ENCODE measurements at places on chromosomes 1 and 21.

DNA sequence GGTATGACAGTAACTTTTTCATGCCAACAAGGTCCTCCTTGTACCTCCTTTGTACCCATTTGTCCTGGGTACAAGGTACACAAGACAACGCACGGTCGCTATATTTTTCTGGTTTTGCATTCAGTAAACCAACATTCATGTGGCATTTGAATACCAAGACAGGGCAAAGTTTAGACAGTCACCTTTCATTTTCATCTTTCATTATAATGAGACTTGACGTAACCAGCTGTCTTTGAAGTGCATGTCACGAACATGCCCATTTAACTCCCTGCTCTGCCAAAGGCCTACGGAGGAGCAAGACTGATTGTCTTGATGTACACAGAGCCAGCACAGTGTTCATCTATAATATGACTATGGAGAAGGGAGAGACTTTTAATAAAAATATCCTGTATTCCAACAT is 91.0 kb downstream of the SETD4 start:
- DNase-seq, result no peak

DNA sequence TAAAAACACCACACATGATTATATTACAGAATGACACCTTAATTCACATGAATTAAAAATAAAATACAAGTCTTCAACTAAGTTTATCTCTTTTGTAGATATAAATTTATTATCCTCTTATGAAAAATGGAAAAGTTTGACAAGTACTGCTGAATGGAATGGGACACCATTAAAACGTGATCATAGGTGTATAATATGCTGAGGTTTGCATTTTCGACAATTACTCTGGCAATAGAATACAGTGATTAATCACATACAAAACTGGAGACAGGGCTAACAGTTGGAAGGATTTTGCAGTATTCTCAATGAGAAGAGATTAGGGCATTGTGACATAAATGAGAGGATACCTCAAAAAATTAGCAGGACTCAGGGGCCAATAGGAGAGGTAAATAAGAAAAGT is 17.1 kb upstream of the PLPPR4 start:
- no peak for DNase-seq

DNA sequence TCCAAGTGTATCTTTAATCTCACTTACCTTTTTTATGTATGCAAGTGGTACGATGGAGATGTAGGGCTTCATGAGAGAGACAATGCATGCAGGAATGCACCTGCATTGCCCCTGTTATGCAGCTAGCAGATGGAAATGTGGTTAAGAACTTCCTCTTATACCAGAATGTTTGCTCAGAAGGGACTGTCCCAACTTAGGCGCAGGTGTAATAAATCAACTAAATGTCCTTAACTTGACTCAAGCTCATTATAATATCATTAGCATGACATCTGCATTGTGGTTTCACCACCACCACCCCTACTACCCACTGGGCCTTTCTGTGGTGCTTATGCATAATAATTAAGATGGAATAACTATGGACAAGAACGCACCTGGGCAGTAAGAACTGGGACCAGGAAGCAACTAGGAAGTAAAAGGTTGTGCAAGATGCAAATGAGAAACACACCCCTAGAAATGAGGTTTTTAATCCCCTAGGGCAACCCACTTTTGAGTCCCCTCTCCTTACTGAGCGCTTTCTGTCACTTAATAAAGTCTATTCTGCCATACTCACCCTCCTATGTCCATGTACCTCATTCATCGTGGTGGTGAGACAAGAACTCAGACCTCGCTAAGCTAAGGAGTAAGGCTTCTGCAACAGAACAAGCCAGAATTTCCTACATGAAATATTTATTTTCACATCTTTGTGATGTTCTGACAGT is 1103.3 kb upstream of the B3GALT2 start:
- peak; percentile 8 for DNase-seq

DNA sequence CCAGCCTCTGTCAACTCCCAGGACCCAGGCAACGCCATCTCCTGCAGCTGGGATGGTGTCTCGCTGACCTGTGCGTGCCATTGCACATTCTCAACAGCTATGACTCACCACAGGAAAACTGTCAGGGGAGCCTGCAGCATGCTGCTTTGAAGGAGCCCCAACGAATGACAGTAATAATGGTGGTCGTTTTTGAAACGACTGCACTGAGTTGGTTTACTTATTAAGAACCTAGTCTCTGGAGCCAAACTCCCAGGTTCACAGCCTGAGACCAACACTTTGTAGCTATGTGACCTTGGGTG is 21.6 kb downstream of the TCEA3 start:
- DNase-seq, result no peak

DNA sequence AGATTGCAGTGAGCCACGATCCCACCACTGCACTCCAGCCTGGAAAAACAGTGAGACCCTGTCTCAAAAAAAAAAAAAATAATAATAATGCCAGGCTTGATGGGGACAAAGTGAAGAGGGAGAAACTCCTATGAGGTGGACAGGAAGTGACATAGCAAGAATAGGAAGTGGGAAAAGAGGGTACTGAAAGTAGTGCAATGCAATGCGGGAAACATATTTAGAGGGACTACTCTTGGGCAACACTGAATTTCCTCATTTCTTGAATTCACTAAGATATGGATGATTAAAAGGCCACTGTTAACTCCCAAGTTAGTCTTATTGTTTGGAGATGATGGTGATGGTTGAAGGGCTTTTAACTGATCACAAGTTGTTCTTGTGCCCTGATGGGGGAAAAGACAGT is 21.6 kb upstream of the KCNA2 start:
- no peak for DNase-seq

GRCh38 chr1:191634801-191635508 is 523.3 kb upstream of the RGS18 start:
- no peak for DNase-seq

DNA sequence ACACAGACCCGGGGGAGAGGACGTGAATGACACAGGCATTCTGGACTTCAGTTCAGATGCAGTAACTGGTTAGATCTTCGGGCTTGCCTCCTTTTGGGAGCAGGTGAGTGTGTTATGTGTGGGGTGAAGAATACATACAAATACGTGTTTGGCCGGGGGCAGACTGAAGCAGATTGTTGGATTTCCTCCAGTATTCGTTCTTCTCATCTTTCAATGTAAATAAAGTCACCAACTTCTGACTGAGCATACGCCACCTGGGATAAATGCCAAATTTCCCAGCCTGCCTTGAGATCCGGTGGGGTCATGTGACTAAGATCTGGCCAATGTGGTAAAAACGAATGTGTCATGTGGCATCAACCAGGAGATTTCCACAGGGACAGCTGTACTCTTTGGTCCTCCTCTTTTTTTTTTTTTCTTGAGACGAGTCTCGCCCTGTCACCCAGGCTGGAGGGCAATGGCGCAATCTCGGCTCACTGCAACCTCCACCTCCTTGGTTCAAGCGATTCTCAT is 189.8 kb downstream of the RGS7 start:
- DNase-seq, result no peak

DNA sequence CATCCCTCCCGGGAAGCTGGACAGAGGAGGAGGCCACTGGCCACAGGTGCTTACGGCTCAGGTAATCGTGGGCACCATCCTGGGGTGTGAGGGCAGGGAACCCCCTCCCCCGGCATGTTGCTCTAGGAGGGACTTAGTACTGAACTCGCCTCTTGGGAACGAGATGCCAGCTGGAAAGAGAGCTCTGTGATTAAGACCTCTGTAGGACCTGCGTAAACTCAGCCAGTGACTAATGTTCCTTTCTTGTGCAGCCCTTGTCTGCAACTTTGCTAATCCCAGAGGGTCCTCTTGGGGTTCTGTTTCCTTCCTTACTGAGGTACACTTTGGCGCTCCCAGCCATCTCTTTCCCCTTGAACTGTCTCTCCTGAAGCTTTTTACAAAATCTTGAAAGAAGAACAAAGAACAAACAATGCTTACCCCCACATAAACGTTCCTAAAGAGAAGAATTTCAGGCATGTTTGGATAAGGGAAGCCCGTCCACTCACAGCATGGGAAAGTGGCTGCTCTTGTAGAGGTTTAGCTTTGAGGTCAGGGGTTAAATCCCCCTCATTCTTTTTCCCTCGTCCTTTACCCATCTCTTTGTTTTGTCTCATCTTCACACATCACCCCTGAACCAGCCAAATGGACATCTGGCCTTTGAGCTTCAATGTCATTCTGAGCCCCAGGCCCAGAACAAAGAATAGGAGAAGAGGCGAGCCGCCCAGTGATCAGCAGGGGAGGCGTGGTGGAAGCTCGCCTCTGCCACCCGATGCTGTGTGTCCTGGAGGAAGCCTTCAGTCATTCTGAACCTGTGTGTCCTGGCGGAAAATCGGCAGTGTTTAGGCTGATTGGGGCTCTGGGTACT is 37.4 kb downstream of the CITED4 start:
- no peak for DNase-seq

DNA sequence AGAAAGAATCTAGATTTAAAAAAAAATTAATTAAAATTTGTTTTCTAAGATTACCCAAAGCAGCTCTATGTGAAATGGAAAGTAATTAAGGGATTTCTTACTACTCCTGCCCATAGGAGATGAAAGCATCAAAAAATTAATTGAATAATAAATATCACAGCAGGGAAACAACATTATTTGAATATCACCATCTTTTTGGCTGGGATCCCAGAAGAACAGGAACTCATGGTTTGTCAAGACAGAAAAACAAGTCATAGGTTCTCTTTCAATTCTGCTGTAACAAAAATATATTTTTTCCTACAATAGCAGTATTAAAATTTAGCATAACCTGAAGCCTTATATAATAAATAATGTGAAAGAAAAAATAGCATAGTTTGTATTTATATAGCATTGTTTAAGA is 1713.4 kb downstream of the NCAM2 start:
- DNase-seq, result no peak

- no peak for DNase-seq
Measured at GRCh38 chr1:10653370-10654125, 142.9 kb downstream of the CASZ1 start.

GRCh38 chr21:17352996-17353655 is 159.7 kb upstream of the CXADR start:
- no peak for DNase-seq

DNA sequence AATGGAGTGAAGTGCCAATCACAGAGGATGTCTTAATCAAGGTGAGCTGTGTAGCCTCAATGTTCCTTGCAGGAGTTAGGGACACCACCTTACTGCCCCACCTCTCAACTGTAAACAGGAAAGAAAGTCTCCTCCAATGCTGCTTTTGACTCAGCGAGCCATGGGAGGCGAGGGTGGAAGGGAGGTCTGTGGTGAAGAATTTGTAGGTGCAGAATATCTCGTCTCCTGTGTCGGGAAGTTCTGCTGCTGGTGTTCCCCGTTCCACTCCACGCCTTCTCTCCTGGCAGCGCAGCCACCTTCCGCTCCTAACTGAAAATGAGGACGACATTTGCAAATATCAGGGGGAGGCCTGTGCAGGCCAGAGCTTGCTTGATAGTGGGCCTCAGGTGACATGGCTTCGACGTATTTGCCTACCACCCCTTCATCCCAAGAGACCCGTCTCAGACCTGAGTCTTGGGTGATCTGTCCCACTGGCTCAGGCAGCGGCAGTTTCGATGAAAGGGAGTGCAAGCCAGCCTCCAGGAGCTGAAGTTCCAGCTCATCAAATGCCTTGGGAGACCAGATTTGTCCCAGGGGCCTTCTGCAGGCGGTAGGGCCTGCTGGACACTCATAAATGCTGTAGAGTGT is 368.3 kb upstream of the C1orf174 start:
- no peak for DNase-seq

DNA sequence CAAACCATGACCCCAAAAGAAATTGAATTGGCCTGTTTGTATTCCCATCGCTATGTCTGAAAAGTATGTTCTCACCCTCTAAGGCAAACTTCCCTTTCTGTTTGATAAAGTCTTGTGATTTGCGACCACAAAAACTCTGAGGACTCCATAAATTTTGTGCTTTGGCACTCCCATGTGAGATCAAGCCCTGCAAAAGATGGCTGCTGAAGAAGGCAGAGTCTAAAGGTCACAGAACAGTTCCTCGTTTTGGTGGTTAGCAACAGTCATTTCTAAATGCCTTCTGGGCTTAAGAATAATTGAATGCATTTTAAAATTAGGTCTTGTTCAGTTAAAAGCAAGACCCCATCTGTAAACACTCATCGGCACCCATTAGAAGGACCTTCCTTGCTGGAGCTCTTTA is 441.6 kb downstream of the OMA1 start:
- DNase-seq, result peak; percentile 22

DNA sequence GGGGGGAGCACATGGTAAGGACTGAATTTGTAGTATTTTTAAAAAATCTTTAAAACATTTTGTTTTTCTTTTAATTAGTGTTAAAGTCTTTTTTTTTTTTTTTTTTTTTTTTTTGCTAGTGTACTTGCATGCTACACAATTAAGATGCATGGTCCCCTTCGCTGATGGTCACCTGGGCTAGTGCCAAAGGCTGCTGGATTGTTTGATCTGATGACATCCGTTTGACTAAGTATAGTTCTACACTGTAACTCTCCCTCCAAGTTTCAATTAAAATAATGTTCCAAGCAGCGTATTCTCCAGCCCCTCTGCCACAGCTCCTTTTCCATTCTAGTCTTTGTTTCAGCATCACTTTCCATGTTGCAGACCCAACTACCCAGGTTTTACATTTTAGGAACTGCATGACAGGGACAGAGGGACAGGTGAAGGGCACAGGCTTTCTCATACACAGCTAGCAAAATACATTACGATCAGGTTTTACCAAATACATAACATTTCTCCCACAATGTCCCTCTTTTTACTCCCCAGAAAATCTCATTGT is 852 bp upstream of the RAVER2 start:
- no peak for DNase-seq

- DNase-seq, result peak; percentile 51
Measured at GRCh38 chr21:33403128-33403785, at the start of gene IFNGR2. Gene IFNGR2, plus strand, starts transcription at chr21:33403413. Its CDS starts 131 bp downstream, at chr21:33403544.

- DNase-seq, result no peak
Measured at GRCh38 chr1:96424877-96425276, 296.7 kb upstream of the PTBP2 start.

GRCh38 chr1:245143849-245144248 is 10.9 kb upstream of the KIF26B start:
- DNase-seq, result no peak

DNA sequence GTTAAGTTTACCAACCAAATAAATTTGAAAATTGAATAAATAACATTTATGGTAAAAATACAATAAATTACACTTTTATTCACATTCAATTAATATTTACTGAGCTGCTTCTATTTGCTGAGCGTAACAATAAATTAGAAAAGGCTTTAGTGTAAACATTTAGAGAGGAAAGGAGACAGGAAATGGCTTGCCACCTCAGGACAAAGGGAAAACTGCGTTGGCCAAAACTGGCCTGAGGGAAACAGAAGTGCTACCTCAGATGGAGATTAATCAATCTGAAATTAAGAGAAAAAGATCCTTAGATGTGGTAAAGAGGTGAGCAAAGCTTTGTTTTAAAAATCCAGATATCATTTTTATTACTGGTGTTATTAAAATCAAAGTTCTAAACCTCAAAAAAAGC is 128.0 kb downstream of the SLC44A5 start:
- no peak for DNase-seq

Measured in GM18507 (cell line).